Activated effector memory CD4-positive, alpha-beta T cell treated with anti-CD3 and anti-CD28 coated beads, Interleukin-2, amount 50 U/mL, for 16 hours (primary cell): ENCODE measurements at places on chromosomes 11 and 22.
A peak's percentile ranks its signal among the peaks of the same experiment; 100 is the strongest.

DNA sequence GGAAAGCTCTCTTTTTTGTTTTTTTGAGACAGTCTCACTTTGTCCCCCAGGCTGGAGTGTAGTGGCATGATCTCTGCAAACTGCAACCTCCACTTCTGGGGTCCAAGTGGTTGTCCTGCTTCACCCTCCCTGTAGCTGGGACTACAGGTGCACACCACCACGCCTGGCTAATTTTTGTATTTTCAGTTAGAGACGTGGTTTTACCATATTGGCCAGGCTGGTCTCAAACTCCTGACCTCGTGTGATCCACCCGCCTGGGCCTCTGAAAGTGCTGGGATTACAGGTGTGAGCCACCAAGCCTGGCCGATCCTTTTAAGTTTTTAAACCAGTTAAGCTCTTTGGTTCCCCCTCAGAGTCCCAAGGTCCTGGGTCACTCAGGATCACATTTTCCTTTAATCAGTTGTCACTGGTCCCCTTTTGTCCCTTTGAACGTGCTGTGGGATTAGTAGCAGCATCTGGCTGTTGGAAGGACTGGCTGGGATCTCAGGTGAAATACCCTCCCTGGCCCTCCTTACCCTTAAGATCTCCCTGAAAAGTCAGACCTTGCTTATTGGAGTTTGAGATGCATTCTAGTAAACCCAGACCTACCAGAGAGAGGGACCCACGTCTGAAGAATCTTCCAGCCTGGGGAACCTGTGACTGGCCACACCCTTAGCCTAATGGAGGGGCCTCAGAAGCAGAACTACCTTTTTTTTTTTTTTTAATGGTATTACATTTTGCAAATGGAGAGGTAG, 8.1 kb downstream of the MALAT1 start:
- DNase-seq, result peak; percentile 78

DNA sequence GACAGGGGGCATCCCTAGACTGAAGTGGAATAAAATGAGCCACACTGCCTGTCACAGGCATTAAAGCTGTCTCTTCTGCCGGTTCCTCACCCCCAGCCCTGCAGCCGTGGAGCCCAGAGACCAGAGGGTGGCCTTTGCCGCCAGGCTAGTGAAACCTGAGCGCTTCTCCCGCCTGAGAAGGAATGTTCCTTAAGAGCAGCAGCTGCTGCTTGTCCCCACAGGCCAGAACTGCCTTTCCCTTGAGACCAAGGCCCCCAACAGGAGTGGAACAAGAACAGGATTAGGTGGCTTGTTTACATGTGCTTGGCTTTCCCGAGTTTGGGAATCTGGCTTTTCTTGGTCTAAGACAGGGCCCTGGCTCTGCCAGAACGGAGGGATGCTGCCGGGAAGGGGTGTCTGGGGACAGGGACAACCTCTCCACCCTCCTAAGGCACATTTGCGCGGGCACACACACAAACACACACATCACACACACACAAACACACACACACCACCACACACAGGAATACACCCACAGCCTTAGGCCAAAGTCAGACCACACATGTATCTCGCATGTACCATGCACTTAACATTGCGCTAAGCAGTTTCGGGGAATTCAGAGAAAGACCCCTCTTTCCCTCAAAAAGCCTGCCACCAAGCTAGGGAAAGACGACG, 91.8 kb downstream of the FEZ1 start:
- DNase-seq, result peak; percentile 34

- DNase-seq, result no peak
Observed at GRCh38 chr22:50719814-50720300, 18.1 kb upstream of the ACR start.

DNA sequence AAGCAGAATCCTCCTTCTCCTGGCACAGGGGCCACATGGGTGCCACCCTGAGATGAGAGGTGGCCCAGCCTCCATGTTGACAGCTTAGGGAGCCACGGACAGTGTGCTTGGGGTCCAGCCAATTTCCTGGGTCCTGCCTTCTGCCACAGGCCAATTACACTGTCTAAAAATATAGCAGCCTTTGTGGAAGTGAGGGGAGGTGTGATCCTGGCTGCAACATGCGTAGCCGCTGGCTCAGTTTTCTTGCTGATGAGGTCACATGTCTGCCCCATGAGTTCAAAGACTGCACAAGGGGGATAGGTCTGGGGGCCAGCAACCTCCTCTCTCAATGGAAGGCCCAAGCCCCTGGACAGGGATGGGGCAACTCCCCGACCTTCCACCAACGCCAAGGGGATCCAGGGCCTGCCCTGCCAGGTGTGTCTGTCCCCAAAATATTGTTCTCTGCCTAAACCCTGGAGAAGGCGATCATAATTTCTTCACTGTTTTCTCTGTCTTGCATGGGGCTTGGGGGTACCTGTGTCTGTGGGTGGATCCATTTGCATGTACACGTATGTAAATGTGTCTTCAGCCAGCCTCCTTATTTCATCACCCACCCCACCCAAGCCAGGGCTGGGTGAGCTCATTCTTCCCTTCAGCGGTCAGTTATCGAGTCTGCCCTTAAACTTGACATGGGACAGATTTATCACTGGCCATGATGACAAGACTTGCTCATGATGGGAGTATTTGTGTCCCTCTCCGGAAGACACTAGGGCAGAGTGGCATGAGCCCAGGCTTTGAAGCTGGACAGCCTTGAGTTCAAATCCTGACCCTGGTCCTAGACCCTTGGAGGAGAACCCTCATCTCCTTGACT, 59.4 kb downstream of the OTOG start:
- DNase-seq, result peak; percentile 39

GRCh38 chr11:132904607-132905006, 627.7 kb downstream of the OPCML start:
- DNase-seq, result no peak

DNA sequence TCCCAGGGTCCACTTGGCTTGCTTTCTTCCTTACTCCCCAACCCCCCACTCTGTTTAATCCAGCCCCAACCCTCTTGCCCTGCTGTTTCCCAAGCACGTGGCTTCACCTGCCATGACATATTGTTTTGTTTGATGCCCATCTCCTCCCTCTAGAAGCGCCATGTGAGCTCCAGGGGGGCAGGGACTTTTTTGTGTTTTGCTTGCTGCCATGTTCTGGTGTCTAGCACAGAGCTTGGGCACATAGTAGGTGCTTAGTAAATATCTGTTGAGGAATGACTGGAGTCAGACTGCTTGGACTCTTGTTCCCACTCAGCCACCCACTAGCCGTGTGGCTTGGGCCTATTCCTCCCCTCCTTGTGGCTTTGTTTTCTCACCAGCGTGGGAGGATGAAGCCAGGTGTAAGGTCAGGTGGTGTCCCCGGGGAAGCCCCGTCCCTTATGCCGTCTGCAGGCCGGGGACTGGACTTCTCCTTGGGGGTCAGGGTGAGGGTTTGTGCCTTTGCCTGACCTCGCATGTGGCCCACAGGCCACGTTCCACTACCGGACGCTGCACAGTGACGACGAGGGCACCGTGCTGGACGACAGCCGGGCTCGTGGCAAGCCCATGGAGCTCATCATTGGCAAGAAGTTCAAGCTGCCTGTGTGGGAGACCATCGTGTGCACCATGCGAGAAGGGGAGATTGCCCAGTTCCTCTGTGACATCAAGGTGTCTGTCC, 3.8 kb downstream of the AIP start:
- peak; percentile 82 for DNase-seq

DNA sequence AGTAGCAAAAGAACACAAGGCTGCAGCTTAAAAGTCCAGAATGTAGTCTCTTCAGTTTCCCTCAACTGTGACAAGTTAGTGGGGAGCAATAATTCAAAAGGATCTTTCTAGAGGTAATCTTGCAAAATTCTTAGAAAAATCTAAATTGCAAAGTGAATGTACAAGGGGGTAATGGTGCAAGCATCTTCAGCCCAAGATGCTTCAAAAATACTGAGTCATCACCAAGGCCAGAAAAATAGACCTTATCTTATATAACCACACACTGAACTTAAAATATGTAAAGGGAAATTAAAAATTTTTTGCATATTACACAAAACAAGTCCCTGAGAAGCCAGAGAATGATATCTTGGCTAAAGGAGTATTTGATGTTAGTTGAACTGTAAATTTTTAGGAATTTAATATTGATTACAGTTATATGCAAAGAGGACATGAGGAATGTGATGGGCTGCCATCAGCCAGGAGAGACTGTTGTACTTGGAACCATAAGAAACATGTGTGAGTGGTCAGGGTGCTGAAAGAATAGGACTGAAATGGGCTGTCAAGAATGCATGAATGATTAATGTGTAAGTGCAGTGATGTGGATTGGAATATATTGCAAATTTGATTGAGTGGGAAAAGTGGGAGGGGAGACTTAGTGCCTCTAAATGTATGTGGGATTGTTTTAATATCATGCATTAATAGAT, 85.7 kb upstream of the LIN7C start:
- no peak for DNase-seq

- no peak for DNase-seq
Observed at GRCh38 chr11:27991736-27992135, 116.2 kb downstream of the KIF18A start.

- DNase-seq, result peak; percentile 19
Observed at GRCh38 chr22:43391306-43391705, 20.5 kb upstream of the MPPED1 start.

GRCh38 chr11:24622262-24622661, 125.4 kb downstream of the LUZP2 start:
- no peak for DNase-seq

- DNase-seq, result peak; percentile 53
Observed at GRCh38 chr11:3121931-3122774, 43.0 kb downstream of the OSBPL5 start.

DNA sequence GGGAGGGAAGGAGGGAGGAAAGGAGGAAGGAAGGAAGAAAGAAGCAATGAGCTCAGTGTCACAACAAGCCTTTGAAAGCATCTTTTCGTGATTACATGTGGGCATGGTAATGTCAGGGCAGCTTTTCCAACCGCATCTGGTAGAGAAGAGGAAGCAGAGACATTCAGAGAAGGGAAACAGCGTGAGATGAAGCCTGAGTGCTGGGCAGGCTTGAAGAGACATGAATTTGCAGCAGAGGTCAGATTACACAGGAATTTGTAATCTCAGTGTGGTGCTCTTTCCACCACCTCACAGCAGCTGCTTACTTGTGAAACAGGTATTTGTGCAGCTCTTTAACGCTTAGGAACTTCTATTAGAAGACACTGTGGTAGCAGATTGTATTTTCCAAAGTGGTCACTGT, 289.5 kb upstream of the C11orf87 start:
- no peak for DNase-seq

GRCh38 chr11:10657308-10658271, 36.0 kb downstream of the IRAG1 start:
- DNase-seq, result no peak

DNA sequence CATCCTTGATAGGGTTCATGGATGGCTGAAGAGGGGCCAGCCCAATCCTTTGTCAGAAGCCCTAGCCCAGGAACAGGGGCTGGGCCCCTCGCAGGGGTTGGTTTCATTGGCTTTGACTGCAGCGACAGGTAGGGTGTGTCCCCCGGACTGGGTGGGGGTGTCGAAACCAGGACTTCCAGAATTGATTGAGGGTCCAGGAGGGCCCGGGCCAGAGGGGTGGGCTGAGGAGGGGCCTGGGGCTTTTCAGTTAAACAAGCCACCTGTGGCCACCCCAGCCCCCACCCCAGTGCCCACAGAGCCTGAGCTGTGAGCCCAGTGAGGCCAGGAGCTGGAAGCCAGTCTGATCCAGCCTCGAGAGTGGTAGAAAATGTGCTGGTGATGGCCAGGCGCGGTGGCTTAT, 18.1 kb upstream of the PRR5 start:
- no peak for DNase-seq

DNA sequence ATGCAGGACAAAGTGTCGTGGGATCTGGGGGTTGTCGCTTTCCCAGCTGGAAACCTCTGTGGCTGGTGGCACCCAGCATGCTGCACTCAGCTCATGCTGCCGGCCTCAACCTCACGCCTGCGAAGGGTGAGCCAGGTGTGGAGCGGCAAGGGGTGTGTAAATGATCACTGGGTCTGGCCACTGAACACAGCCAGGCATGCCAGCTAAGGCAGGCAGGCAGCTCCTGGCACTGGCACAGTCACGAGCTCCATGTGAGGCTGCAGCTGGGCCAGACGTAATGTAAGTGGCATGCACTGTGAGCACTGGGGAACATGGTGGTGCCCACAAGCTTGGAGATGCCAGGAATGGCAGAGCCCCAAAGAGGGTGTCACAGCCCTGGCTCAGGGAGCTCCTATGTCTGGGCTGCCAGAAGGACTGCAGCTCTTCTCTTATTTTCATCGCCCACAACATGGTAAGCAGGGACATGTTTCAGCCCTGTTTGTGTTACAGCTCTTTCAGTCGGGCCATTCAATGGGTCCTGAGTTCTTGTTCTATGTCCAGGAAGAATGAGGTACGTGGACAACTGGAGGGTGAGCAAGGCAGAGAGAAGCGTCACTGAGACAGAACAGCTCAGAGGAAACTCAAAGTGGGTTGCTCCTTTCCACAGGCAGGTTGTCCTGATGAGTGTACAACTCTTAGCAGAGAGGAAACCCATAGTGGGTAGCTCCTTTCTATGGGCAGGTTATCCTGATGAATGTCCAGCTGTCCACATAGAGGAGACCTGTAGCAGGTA, 403.8 kb downstream of the CNTN5 start:
- no peak for DNase-seq

- DNase-seq, result no peak
Observed at GRCh38 chr22:39502789-39503409, 809 bp downstream of the MIEF1 start.

GRCh38 chr11:59562292-59562691, 51.0 kb downstream of the OR4D9 start:
- DNase-seq, result no peak

DNA sequence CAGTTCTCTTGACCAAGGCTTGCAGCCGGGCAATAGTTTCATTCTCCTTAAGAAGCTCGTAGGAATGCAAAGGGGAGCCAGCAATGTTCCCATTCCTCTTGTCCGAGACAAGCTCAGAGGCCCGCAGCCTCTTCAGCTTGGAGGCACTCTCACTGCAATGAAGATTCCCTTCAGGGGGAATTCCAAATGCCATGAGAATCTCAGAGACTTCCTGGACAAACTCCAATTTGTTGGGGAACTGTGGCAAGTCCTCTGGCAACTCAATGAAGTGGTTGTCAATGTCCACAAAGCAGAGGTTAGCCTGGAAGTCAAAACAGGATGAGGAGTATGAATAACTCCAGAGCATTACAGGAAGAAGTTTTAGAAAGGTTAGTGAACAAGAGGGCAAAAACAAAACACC, 84.4 kb downstream of the DENND5A start:
- DNase-seq, result no peak

DNA sequence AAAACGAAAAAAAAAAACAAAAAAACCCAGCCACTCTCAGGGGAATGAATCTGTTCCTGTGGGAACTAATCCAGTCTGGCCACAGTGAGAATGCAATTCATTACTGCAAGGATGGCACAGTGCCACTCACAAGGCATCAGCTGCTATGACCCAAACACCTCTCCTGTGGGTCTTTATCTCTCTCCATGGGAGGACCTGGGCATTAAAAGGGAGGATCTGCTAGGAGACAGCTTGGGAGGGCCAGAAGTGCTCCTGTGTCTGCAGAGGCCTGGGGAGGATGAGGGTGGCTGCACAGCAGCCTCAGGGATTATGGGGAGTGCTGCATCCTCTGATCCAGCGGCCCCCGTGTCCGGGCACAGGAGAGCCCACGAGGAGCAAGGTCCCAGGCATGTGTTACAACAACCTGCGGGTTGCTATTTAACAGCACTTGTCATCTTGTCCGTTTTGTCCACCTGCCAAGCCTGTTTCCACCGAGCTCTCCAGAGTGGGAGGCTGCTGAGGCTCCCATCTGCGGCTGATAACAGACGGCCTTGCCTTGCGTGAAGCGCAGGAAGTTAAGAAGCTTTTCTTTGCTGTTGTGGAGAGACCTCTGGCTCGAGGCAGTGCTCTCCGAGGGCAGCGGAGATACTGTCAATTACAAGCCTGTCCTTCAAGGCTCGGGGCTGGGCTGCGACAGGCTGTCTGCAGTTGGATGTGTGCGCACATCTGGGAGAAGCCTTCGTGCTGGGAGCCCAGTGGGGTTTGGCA, 97.7 kb downstream of the NXPE2 start:
- DNase-seq, result no peak

- no peak for DNase-seq
Observed at GRCh38 chr11:117717485-117718314, 79.3 kb downstream of the DSCAML1 start.
